Activated naive CD8-positive, alpha-beta T cell treated with anti-CD3 and anti-CD28 coated beads for 36 hours (primary cell): ENCODE measurements at places on chromosomes 5 and 9.

DNA sequence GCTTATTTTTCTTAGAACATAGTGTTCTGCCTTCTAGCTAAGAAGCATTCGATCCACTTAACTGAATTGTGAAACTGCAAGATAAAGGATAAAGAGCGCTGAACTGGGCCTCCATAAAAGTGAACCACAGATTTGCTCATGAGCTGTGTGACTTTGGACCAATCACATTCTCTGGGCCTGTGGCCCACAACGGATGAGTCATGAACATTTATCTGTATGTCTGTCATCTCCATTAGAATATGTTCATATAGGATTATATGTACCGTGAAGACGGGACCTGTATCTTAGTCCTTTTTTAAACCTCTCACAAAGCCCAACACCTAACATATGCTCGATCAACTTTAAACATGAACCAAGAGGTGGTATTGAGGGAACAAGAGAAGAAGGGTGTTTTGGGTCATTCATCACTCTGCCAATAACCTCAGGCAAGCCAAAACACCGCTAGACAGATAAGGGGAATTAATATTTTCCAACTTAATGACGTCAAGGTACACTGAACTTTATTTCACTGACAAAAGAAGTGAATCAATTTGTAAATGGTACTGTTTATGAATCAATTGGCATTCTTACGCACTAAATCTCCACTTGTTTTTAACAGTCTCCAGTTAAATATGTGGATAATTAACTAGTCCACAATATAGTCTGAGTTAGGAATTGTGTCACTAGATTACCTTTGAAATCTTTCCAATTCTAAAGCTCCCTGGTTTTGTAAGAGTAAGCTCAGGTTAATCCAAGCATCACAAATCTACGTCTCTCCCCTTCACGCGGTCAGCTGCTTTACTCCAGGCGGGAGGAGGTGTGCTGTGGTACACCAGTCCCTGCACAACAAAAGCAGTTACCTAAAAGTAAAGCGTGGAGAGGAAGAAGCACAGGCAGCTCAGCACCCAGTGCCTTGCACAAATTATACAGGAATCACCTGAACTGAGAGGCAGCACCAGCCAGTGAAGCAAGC, 1.6 kb downstream of the TMEM245 start:
- H3K27me3 ChIP-seq, result no peaks in the 10 kb centered on the region
- peak; percentile 50 for DNase-seq
- peak overlapping the region; percentile 85 for H3K27ac ChIP-seq
- H3K4me3 ChIP-seq, result peak overlapping the region; percentile 94

GRCh38 chr9:108269371-108269770, 586.4 kb downstream of the ACTL7B start:
- no peak overlapping the region for H3K4me3 ChIP-seq
- no peak overlapping the region for H3K27ac ChIP-seq
- no peaks in the 10 kb centered on the region for H3K4me1 ChIP-seq
- H3K27me3 ChIP-seq, result no peaks in the 10 kb centered on the region
- H3K36me3 ChIP-seq, result no peaks in the 10 kb centered on the region
- DNase-seq, result no peak

DNA sequence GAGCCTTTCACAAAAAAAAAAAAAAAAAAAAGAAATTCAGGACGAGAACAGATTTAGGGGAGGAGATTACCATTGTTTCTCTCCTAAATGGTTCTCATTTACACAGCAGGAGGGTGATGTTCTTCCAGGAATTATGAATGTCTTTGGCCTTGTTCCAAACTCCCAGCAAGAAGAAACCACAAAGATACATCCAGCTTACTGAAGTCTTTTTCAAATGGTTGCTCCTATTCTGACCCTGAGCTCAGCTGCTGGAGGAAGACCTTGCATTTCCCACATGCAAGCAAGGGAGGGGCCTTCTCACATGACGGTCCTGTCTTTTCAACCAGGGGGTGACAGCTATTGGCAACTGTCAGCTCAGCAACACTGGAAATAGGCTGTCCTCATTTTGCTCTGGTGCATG, 203.0 kb upstream of the VLDLR start:
- DNase-seq, result no peak
- H3K4me1 ChIP-seq, result no peaks in the 10 kb centered on the region
- no peaks in the 10 kb centered on the region for H3K36me3 ChIP-seq
- H3K27ac ChIP-seq, result no peak overlapping the region
- no peaks in the 10 kb centered on the region for H3K27me3 ChIP-seq
- no peak overlapping the region for H3K4me3 ChIP-seq

DNA sequence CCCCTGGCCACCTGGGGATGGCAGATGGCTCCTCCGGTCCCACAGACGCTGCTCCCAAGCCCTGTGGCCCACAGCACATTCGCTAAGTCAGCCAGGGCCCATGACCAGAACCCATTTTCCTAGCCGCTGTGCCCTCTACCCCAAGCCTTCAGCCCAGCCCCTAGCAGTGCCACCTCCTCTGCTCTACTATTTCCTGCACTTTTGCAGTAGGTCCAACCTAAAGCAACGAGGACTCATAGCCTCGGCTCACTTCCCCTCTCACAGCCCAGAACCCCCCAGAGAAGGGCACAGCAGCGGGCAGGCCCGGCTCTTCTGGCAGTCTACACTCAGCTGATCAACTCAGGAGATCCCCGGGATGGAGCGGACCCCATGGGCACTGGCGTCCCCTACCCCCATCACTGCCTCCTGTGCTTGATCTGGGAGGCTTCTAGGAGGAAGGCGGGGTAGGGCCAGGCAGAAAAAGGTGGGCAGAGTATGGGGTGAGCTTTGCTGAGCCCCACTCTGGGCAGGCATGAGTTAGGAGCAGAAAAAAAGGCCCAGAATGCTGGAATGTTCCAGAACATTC, 111.2 kb downstream of the ZNF354C start:
- no peak for DNase-seq
- peaks cover 3% of the 10 kb centered on the region for H3K4me1 ChIP-seq
- peaks cover 7% of the 10 kb centered on the region for H3K27me3 ChIP-seq
- no peaks in the 10 kb centered on the region for H3K36me3 ChIP-seq
- H3K4me3 ChIP-seq, result no peak overlapping the region

GRCh38 chr9:109699019-109699418, 81.0 kb upstream of the PALM2AKAP2 start:
- H3K36me3 ChIP-seq, result no peaks in the 10 kb centered on the region
- H3K4me1 ChIP-seq, result no peaks in the 10 kb centered on the region
- peaks cover 6% of the 10 kb centered on the region for H3K27me3 ChIP-seq
- DNase-seq, result no peak
- no peak overlapping the region for H3K27ac ChIP-seq

DNA sequence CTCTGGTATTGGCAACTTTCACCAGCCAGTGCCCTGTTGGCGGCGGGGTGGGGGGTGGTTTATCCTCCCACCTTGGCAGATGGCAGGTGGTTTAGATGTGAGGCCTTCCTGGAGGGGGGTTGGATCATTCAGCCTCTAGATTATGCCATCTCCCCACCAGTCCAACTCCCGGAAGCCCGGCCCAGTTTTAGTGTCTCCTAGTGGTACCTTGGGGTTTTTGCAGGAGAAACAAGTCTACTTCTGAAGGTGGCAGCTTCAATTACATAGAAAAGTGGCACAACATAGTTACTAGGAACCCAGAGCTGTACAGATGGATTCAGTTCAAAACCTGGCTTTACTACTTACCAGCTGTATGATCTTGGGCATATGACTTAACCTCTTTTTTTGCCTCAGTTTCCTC, 11.3 kb downstream of the PRLR start:
- DNase-seq, result no peak
- H3K27me3 ChIP-seq, result peaks cover 27% of the 10 kb centered on the region
- H3K36me3 ChIP-seq, result no peaks in the 10 kb centered on the region
- H3K4me3 ChIP-seq, result no peak overlapping the region

DNA sequence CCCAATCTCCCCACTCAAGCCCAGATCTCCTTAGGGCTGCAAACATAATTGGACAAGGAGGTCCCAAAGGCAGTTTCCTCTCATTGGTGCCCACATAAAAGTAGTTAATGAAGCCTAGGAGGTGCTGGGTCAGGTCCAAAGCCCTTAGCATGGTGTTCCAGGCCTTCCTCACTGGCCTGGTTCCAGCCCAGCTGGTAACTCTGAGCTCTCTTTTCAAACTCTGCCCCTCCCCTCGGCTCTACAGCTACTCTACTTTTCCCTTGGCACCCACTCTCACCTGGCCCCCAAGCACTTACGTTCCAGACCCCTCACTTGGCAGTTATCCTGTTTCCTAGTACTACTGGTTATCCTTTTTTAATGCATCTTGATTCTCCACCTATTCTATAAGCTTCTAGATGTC, 9.9 kb downstream of the SEPTIN8 start:
- H3K4me3 ChIP-seq, result no peak overlapping the region
- no peak for DNase-seq
- H3K36me3 ChIP-seq, result no peaks in the 10 kb centered on the region
- H3K4me1 ChIP-seq, result no peaks in the 10 kb centered on the region
- no peak overlapping the region for H3K27ac ChIP-seq

DNA sequence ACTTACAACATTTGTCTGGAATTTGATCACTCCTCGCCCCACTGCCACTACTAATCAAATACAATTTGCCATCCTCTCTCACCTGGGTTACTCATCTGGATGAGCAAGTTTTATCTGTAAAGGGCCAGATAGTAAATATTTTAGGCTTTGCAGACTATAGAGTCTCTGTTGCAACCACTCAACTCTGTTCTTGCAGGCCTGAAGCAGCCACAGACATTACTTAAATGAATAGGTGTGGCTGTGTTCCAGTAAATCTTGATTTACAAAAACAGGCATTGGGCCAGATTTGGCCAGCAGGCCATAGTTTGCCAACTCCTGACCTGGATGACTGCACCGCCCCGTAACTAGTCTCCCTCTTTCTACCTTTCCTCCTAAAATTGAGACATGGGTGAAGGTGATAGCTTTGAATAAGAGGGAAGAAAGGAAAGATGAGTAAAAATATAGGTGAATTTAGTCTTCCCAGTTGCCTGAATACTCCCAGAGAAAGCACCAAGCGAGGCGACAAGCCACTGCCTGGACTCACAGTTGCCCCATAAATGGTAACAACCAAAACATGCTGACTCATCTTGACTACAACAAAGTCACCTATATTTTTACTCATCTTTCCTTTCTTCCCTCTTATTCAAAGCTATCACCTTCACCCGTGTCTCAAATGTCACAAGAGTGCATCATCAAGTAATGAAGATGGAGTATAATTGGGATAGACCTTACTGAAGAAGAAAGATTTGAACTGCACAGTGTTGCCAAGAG, 32.5 kb upstream of the SCAMP1 start:
- H3K27me3 ChIP-seq, result peaks cover 10% of the 10 kb centered on the region
- no peak overlapping the region for H3K4me3 ChIP-seq
- H3K4me1 ChIP-seq, result no peaks in the 10 kb centered on the region

DNA sequence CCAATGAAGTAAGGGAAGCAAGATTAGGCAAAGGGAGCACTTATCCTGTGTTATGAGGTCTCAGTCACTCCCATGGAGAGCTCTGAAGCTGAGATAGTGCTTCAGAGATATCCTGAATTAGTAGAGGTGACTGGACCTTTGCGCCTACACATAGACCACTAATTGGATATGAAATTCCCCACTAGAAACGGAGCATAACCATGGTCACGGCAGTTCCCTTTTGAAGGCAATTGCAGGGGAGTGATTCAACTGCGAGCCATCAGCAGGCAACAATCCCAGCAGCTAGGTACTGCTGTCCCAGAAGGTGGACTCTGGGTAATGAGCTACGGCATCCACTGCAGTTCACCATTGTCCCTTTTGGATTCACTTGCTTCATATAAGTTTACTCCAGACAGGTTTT, 267.7 kb upstream of the RASA1 start:
- no peak for DNase-seq
- no peak overlapping the region for H3K27ac ChIP-seq
- no peak overlapping the region for H3K4me3 ChIP-seq
- H3K27me3 ChIP-seq, result no peaks in the 10 kb centered on the region

GRCh38 chr9:132919614-132920268, 24.7 kb downstream of the TSC1 start:
- H3K4me3 ChIP-seq, result no peak overlapping the region
- H3K4me1 ChIP-seq, result no peaks in the 10 kb centered on the region
- H3K27me3 ChIP-seq, result no peaks in the 10 kb centered on the region
- peaks cover 16% of the 10 kb centered on the region for H3K36me3 ChIP-seq

- H3K36me3 ChIP-seq, result no peaks in the 10 kb centered on the region
- no peak overlapping the region for H3K27ac ChIP-seq
- H3K4me3 ChIP-seq, result no peak overlapping the region
- H3K27me3 ChIP-seq, result no peaks in the 10 kb centered on the region
These were observed 419.7 kb upstream of the BRINP1 start for GRCh38 chr9:119788921-119789320.

DNA sequence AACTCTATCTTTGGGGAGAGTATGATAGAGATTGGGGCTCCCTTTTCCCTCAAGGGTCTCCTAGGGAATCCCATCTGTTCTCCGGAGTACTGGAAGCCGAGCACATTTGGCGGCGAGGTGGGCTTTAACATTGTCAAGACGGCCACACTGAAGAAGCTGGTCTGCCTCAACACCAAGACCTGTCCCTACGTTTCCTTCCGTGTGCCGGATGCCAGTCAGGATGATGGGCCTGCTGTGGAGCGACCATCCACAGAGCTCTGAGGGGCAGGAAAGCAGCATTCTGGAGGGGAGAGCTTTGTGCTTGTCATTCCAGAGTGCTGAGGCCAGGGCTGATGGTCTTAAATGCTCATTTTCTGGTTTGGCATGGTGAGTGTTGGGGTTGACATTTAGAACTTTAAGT, 21.5 kb downstream of the PTGS1 start:
- H3K4me1 ChIP-seq, result peaks cover 5% of the 10 kb centered on the region
- DNase-seq, result no peak
- H3K27me3 ChIP-seq, result peaks cover 16% of the 10 kb centered on the region

DNA sequence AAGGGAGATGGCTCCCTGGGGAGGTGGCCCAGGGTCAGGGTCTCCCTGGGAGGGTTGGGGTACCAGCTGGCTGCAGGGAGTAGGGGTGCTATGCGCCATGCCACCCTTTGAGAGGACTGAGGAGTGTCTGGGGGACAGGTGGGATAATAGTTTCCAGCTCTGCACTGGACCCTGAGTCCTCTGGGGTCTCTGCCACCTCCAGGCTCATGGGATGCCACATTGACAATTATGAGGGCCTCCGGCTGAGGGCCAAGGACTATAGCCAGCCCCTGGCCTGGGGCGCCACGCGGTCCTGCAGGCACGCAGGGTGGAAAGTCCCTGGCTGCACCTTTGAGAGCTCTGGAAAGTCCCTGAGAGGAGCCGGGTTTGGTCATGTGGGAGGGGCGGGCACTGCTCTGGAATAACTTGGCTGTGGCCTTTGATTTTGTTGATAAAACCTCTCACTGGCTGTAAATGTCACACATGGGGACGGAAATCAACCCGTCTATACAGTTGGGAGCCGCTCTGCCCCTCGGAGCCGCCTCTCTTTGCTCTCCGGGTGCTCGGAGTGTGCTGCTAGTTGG, 16.0 kb downstream of the TRAF2 start:
- H3K4me3 ChIP-seq, result peak overlapping the region; percentile 56
- peak; percentile 90 for DNase-seq
- peaks cover 38% of the 10 kb centered on the region for H3K36me3 ChIP-seq

- no peak overlapping the region for H3K27ac ChIP-seq
- no peaks in the 10 kb centered on the region for H3K36me3 ChIP-seq
- no peak overlapping the region for H3K4me3 ChIP-seq
- DNase-seq, result no peak
- H3K27me3 ChIP-seq, result no peaks in the 10 kb centered on the region
- H3K4me1 ChIP-seq, result peaks cover 3% of the 10 kb centered on the region
These were observed 293.4 kb upstream of the ACTBL2 start for GRCh38 chr5:57776035-57776434.
